ENCODE measurements at places on chromosomes 12 and 14.

- no peak for DNase-seq
These were observed 1186.3 kb upstream of the FLRT2 start for GRCh38 chr14:84343656-84344055.

DNA sequence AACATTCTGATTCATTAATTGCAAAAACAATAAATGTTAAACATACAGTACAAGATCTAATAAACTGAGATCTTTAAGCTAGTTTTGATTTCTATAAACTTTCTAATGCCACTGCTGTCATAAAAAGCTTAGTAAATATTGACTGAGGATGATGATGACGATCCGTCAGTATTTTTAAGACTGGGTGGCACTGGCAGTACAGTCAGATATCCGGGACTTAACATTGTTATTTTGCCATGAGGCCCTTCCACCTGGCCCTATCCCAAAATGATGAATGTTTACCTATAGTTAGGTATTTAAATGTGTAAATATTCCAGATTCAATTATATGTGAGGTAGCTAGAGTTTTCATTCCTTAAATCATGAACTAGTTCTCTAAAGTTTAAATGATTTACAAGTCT lies 158.5 kb downstream of the FOXA1 start:
- no peak for DNase-seq

GRCh38 chr14:30673071-30673470 lies 51.0 kb downstream of the SCFD1 start:
- no peak for DNase-seq

GRCh38 chr12:95182868-95183415 lies 34.3 kb downstream of the FGD6 start:
- DNase-seq, result peak; percentile 16

GRCh38 chr12:113332688-113333417 lies 2.1 kb downstream of the SLC8B1 start:
- no peak for DNase-seq

GRCh38 chr14:102775855-102776760 lies 1.1 kb upstream of the TRAF3 start:
- no peak for DNase-seq

GRCh38 chr14:83217492-83217891 lies 1683.8 kb upstream of the SEL1L start:
- DNase-seq, result no peak

- DNase-seq, result no peak
These were observed 29.2 kb downstream of the ZFYVE21 start for GRCh38 chr14:103744621-103745395.

DNA sequence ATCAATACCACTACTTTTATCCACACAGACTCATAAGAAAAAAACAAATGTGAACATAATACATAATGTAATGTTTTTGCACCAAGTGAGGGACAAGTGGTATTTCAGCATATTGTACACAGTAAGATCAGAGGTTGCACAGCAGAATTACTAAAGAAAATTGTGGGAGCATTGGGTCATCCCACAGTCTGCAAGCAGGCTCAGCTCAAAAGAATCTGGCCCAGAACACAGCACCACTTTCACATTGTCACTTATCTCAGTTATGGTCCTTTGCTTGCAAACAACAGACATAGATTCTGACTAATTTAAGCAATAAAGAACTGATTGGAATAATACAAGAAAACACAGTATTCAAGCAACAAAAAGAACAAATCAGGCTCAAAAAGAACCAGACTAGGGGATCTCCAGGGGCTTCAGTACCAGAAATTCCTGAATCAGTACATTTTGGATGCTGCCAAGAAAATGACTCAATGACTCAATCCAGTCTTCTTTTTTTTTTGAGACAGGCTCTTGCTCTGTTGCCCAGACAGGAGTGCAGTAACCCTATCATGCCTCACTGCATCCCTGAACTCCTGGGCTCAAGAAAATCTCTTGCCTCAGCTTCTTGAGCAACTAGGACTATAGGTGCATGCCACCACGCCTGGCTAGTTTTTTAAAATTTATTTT lies 42.9 kb upstream of the EEA1 start:
- DNase-seq, result no peak

- peak; percentile 93 for DNase-seq
These were observed 39.1 kb upstream of the INF2 start for GRCh38 chr14:104650057-104650980.

DNA sequence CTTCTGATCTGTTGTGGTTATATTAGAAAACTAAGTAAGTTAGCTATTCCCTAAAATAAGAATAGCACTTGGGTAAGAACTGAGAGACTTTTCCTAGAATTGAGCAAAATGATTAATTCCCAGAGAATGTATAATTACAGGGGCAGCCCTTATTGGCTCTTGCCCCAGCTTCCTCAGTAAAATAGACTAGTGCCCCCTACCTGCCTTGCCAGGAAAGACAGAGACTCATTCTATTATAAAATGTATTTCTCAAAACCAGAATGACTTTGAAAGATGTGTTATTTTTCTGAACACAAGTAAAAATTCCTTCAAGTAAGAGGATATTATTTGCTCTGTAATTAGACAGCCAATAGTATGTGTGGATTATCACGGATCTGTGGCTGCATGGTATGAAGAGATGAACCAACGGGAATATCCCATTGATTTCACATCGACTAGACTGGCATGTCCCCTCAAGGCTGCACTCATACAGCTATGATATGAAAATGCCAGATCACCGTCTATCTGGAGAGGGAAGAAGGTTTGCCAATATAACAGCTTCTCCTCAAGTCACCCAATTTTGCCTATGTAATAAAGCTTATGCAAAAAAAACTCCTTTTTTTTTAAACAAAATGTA lies 7.4 kb upstream of the GLRX5 start:
- DNase-seq, result no peak

GRCh38 chr14:96088911-96089310 lies 49.7 kb downstream of the C14orf132 start:
- DNase-seq, result no peak

DNA sequence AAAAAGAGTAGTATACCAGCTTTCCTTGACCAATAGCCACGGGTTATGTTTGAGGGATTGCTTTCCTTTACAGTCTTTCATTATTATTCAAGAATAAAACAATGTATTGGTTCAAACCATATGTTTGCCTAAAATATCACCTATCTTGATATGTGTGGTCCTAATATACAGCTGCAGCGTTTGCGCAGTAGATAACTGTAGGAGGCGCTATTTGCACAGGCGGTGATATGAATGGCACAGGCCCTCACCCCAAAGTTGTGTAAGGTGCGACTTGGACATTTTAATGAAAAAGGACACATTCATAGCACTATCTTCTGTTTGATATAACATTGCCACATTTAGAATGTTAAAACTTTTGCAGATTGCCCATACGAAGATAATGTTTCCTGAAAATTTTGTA lies 298.4 kb downstream of the TRHDE start:
- no peak for DNase-seq

DNA sequence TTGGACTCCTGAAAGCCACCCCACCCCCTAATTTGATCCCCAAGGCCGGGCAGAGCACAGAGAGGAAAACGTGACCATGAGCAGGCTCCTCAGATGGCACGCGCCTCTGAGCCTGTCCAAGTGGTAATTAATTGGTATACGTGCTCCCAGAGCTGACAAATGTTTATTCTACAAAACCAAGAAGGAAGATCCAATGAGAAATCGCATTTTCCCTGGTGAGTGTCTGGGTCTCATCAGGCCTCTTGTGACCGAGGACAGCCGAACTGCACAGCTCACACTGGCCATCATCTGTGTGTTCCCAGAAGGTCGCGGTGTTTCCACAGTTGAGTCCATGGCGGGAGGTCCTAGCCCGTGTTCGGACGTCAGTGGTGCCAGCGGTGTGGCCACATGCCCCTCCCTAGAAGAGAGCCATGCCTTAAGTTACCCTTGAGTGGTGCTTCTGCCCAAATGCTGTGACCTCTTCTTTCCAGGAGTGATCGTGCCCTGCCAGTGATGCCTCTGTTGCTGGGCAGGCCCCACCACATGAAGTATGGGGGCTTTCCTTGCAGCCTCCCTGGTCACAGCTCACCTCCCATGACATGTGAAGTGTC lies 317.5 kb upstream of the RTL1 start:
- DNase-seq, result no peak

DNA sequence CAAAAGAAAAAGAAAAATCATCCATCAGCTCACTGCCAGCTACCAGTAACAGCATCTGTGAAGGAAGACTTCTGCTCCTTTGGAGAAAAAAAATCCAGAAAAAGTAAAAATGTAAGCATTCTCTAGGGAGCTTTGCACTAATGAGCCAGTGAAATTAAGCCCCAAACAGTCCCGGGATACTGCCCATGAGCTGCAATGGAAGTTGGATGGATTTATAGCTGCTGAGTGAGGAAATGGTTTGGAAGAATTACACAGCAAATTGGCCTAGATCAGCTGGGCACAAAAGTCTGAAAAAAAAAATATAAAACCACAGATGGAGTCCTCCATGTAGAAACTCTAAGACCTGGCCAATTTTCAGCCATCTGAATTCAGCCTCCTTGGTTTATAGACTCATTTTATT lies 462.9 kb upstream of the USP15 start:
- DNase-seq, result no peak

GRCh38 chr14:68399971-68400370 lies 392.9 kb downstream of the ZFP36L1 start:
- DNase-seq, result no peak

Measured in GM12891 (cell line).